ENCODE measurements at places on chromosomes 16 and 17. TPM values are rescaled to one million over a fixed set of nuclear protein-coding genes. Genes with fewer than 3 reads are reported as not detected.

OTOP2 gene
- not detected for total RNA-seq

ARHGDIG gene
- not detected for total RNA-seq

ZFP3 gene
- total RNA-seq, result 3.1 TPM

RNF43 gene
- 0.22 TPM for total RNA-seq

NLGN2 gene
- 9.8 TPM for total RNA-seq

Data from placental epithelial cell (primary cell).